ENCODE measurements at places on chromosomes 3 and 15.

DNA sequence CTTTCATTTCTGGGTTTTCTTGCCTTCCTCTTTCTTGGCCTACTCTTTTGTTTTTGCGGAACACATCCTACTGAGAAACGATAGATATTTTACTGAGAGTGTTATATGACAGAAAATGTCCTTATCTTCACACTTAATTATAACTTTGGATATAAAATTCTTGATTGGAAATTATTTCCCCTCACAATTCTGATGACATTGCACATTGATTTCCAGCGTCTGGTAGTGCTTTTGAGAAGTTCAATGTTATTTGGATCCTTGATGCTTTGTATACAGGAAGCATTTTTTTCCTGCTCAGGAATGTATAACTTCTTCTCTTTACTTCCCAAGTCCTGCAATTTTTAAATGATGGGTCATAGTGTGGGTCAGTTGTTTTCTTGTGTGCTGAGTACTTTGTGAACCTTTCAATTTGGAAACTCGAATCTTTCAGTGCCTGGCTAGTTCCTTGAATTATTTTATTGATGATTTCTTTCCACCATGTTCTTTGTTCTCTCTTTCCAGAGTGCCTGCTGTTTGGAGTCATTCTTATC is 183.9 kb downstream of the PDCD6IP start:
- no peak for DNase-seq

- no peak for DNase-seq
Measured at GRCh38 chr3:183854318-183855035, 29.1 kb upstream of the MAP6D1 start.

GRCh38 chr15:99090938-99091337 is 13.9 kb upstream of the SYNM start:
- no peak for DNase-seq

DNA sequence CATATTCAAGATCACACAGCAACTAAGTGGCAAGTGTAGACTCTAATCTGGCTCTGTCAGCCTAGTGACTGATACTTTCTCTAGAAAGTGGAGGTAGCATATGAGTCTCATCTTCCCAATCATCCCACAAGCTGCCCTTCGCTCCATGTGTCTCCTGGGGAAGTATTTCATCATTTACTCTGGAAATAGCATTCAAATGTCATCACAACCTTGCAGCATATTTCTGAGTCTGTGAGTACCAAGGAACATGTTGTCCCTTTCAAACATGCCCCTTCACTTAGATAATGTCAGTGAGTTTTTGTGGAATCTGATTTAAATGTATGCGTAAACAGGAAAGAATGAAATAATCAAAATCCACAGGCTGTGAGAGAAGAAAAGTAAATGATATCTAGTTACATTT is 322.9 kb downstream of the SLC9A9 start:
- DNase-seq: no peak

DNA sequence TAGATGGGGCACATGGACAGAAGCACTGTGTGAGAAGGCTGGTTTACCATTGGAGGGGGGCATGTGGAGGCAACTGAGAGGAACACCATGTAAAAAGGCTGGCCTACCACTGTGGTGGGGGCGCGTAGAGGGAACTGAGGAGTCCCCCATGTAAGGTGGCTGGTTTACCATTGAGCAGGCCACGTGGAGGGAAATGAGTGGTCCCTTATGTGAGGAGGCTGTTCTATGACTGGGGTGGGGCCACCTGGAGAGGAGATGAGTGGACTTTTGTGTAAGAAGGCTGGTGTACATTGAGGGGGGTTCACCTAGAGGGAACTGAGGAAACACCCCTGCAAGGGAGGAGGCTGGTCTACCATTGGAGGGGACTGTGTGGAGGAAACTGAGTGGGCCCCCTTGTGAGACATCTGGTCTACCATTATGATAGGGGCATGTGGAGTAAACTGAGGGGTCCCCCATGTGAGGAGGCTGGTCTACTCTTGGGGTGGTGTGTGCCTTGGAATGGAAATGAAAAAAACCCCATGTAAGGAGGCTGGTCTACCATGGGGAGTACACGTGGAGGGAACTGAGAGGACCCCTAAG is 156.9 kb downstream of the FBLN2 start:
- no peak for DNase-seq

All from HAP-1 (cell line).